Endothelial cell (in vitro differentiated cells): ENCODE measurements at places on chromosomes 2 and 18.

- no peak for DNase-seq
Observed at GRCh38 chr18:74517236-74517630, 17.1 kb upstream of the CNDP1 start.

DNA sequence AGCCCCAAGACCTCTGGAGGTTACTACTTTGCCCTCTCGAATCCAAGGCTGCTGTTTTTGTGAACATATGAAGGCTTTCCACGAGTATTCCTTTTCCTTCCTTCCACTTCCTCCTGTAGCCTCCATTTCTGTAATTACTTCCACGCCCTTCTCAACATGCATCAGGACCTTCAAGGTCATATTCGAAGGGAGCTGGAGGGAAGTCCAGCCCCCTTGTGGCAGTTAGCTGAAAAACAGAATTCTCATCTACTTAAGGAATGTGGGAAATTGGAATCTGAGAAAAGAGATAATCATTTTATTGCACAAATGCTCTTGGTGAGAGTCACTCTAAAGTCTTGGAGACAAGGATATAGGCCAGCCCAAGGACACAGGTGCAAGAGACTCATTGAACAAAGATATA, 1000.2 kb downstream of the TDRD15 start:
- DNase-seq = no peak

GRCh38 chr2:74201596-74201995, 3.2 kb downstream of the MTHFD2 start:
- no peak for DNase-seq

DNA sequence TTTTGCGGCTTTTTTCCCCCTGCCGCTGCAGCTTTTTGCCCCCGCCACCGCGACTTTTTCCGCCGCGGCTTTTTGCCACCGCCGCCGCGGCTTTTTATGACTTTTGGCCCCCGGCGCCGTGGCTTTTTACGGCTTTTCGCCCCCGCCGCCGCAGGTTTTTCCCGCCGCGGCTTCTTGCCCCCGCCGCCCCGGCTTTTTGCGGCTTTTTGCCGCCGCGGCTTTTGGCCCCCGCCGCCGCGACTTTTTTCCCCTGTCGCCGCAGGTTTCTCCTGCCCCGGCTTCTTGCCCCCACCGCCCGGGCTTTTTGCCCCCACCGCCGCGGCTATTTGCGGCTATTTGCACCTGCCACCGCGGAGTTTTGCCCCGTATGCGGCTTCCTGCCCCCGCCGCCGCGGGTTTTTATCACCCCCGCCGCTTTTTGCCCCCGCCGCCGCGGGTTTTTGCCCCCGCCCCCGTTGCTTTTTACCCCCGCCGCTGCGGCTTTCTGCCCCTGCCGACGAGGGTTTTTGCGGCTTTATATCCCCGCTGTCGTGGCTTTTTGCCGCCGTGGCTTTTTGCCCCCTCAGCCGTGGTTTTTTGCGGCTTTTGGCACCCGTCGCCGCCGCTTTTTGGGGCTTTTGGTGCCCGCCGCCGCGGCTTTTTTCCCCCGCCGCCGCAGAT, 2750.9 kb downstream of the RPIA start:
- no peak for DNase-seq

DNA sequence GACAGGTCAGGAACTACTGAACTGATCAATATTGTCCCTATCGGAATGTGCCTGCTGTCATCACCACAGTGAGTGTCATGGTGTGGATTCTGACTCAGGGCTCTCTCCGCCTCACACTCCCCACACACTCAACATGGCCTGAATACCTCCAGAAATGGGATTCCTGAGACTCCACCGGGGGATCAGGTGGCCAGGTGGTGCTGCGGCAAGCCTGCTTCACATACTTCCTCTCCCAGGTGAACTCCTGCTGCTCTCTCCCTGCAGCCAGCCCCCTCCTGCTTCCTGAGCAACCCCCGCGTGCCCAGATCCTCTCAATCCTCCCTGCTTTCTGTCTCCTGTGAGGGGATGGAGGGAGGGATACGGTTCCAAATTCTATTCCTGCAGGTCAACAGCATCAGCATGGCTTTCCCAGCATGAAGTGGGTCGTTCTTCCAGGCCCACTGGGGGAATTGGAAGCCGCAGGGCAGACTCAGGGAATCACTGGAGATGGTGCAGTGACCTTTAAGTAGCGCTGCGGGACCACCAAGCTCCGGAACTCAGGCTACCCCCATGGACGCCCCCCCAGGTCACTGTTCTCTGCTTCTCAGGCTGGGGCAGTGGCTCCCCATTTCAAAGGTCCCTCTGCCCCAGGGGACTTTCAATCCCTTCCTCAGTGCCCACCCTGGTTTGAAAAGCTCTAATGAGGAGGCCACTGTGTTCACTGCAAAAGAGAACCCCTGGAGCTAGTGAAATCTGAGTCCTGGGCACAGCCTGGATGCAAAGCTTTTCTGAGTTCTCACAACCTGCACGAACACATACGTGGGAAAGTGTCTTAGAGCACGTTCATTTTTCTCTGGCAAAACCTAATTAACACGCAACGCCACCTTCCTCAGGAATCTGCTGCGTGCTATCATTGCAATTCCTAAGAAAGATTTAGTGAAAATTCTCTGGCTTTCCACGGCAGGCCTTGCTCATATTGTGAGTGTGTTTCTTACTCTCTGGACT, 168.4 kb downstream of the ZFP36L2 start:
- DNase-seq = no peak

GRCh38 chr2:162840598-162841246, 2.2 kb upstream of the KCNH7 start:
- peak; percentile 85 for DNase-seq

DNA sequence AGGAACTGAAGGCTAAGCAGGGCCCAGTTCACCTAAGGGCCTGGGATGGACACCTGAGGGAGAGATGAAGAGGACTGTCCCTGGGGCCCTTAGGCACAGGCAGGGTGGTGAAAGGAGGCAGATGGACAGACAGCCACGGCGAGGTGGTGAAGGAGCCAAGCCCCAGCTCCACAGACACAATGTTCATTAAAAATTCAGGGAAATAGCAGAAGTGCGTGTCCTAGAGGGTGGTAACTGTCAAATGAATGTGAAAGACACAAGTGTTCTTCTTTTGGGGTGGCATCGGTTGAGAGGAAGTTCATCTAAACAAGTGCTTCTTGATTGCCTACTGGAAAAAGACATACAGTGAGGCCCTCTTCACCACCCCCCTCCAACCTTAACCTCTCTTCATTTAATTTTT, 76.2 kb upstream of the SIX2 start:
- DNase-seq = no peak

DNA sequence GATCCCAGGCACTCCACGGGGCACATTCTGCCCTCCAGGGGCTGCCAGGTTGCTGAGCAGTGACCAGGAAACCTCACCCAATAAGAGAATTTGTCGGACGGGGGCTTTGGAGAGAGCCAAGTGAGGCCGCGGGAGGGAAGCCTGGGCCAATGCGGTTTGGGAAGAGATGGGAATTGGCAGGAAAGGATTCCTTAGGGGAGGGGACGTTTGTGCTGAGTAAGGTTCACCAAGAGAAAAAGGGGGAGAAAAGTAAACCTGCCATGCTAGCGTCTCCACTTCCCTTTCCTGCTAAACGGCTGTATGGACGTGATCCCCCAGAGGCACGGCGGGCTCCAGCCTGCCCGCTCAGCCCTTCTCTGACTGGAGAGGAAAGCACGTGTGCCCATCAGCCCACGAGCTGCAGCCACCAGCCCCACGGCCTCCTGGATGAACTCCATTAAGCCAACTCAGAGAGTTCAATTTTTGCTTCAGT, 194.4 kb upstream of the ID2 start:
- DNase-seq = no peak

- DNase-seq = no peak
Observed at GRCh38 chr2:104744537-104744936, 109.4 kb upstream of the POU3F3 start.

DNA sequence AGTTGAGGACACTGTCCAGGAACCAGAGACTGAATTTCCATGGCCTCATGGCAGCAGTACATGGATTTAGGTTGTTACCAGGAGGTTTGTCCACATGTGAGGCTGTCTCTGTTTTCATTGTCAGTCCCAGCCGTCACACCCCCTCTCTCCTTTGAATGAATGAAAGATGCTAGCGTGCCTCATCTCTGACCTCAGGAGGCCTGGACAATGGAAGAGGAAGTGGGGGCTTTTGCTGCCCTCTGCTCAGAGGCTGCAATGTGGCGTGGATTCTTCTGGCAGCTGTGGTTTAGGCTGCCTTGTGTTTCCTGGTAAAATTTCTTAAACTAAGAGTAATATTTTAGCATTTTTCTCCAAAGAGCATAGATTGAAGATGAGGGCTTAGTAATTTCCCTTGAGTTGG, 47.5 kb downstream of the RAB31 start:
- DNase-seq = peak; percentile 19

DNA sequence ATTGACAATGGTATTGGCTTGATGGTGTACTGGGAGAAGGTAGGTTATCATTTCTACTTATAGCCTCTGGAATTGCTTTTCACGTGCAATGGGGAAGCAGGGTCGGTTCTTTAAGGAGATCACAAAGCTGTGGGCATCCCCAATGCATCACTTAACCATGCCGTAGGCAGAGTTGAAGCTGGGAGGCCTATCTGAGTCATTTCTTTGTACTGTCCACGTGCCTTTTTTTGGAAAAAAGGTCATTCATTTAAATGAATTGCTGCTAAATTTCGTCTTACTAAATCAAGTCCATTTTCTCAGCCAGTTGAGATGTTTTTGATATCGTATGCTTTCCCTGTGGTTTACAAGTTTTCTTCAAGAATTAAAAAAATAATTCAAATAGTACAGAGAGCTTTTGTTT, 17.2 kb upstream of the GYPC start:
- DNase-seq = no peak

DNA sequence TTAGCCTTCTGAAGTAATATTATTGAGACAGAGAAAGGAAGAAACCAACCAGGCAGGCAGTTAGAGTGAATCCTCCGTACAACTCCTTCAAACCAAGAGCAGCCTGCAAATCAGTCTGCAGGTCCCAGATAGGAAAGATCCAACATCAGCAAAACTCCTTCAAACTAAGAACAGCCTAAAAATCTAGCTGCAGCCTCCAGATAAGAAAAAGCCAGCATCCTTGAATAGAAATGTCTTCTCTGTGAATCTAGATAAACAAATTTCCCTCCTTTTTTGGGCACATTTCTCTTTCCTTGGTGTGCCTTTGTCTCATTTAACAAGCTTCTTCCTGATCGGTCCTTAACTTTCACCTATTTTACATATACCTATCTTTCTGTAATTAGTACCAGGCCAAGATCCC, 1004.6 kb upstream of the TMEFF2 start:
- DNase-seq = no peak

GRCh38 chr2:151033271-151034248, 228.1 kb downstream of the RBM43 start:
- DNase-seq = no peak

GRCh38 chr2:232410238-232410900, 3.7 kb downstream of the ALPG start:
- DNase-seq = no peak

DNA sequence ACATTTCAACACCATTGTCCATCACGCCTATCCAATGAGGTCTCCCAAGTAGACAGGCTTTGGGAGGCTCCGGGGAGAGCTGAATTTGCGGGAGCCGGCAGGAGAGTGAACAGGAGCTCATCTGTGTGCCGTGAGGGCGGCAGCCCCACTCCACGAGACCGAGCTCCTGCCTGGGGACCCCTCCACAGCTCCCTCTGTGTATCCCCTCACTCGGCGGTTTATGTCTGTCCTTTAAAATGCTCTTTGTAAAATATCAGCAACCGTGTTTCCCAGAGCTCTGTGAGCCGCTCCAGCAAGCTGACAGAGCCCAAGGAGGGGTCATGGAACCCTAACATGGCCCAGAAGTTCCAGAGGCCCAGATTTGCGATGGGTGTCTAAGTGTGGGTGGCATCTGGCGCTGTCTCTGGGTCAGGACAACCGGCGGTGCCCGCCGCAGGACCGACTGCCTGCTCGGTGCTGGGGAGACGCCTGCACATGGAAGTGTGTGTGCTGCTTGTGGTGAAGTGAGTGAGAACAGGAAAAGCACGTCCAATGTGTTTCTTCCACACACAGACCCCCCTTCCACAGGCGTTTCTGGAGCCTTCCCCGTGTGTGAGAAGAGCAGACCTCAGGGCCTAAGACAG, 34.8 kb downstream of the SLC66A2 start:
- DNase-seq = no peak

DNA sequence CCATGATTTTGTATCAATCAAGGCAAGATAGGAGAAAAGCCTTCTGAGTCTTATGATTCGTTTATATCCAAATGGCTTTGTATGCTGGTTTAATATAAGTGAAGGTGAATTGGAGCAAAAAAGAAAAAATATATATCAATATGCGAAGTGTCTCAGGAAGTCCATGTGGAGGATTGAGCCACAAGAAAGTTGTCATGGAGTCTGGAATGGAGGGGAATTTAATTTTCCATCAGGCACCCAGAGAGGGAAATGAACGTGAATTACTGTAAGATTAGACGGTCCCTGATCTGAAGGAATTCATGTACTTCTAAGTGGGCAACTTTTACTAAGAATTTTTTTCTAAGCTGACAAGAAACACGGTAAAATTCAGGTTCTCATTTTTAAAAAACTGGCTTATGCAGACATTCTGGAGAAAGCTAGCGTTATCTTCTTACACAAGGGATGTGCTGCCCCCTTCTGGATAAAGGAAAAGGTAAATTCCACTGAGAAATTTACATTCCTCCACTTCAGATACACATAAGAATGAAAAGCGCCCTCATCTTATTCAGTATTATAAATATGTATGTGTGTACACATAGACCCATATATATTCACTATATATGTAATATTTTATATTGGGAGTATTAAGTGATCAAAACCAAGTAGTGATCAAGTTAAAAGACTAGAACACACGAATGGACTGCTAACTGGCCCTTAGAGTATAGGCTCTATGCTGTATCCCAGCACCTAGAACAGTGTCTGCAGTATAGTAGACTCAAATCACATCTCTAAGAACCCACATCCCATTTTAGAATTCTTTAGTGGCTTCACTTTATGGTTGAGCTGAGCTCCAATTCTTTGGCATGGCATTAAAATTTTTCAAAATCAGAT, 289.0 kb upstream of the TFPI start:
- DNase-seq = peak; percentile 19

DNA sequence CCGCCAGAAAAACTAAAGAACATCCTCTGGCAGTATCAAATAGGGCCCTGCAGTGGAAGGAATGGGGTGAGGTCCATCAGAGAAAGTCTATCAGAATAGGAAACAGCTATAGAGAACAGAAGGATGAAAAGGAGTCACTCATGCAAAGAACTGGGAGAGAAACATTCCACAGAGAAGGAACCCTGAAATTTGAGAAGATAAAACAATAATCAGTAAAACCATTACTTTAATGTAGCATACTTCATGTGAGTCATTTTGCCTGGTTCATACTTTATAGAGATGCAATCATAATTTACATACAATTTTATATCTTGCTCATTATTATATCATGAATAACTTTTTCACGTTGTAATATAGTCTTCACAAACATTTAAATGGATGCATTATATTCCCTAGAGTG, 402.2 kb downstream of the NCKAP5 start:
- no peak for DNase-seq

DNA sequence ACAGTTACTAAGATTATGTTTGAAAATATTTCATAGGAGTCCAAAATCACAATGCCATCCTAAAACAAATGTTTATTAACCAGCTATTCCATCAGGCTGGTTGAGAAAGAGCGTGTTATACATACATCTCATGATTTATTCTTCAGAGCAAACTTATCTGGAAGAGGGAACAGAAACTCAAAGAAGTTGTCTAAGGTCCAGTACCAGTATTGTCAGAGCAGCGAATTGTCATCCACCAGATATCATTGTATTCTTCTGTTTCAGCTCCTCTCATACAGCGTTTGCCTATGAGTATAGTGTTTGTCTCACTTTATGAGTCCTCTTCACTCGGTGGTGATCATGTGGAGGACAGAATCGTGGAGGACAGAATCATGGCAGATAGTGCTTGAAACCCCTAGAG, 238.2 kb downstream of the OSR1 start:
- no peak for DNase-seq
